ENCODE measurements at places on chromosomes 2 and 18.

DNA sequence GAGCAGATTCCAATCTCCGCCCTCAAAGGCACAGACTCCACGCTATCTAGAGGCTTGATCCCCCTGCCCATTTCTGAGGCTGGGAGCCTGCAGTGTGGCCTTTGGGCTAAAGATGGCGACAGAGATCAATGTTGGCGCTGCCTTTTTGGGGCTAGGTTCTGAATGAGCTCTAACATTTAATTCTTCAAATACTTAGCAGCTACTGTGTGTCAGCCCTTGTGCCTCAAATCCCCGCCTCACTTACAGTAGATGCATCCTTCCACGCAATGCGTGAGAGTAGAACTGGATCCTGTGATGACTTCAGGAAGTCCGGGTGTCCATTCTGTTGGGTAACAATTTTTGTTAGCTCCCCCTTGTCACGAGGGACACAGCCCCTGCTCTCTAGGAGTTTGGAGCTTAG lies 12.4 kb downstream of the IL1F10 start:
- DNase-seq: peak; percentile 12

- no peak for DNase-seq
These were observed 29.2 kb downstream of the MROH2A start for GRCh38 chr2:233807215-233807865.

DNA sequence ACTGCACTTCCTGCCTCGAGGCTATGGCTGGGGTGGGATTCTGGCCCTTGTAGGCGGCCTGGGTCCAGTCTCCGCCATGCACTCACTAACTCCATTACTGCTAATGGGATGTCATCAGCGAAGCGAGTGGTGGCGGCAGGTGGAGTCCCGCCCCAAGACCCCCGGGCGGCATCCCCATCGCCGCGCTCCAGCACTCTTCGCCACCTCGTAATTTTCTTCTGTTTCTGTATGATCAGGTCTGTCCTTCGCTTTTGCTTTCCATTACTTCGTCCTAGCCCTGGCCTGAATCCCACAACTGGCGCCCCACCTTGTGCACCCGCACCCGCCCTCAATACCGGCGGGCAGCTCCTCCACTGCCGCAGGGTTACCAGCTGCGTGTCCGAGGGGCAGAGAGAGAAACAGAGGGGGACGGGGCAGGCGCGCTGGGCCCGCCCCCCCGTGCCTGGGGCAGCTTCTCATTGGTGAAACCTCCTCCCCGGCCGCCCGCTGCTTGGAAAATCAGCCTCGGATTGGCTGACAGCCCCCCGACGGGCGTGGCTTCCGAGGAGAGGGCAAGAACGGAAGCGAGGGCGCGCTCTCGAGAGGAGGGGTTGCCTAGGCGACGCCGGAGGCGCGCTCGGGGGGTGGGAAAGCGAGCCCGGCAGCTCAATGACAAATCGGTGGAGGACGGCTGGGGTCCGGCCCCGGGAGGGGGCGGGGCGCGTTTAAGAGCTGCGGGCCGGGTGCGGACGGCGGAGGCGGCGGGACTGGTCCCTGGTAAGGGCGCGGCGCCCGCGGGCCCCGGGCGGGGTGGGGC lies at the start of gene RALB:
TSS of gene RALB (plus strand) at position 628 of the 796 bp plus-strand sequence. CDS start 25,813 bp downstream, outside the sequence.
- peak; percentile 99 for DNase-seq

GRCh38 chr2:212929116-212929515 lies 222.3 kb downstream of the IKZF2 start:
- DNase-seq: no peak

DNA sequence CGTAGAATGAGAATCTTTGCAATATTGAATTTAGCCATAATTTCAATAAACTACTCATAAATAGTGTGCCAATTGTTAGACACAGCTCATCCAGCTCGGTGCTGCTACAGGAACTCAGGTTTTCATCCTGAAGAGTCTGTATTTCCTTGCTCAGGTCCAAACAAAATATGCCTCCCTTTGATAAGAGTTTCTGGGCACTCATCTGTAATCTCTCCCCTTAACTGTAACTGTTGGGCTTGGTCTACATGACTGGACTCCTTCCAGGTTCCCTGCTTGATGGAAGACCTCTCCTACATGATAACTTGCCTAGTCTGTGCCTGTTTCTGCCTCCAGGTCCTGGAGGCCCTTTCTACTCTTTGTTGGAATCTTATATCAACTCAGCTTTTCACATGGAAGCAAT lies 57.9 kb downstream of the GCA start:
- DNase-seq: no peak

DNA sequence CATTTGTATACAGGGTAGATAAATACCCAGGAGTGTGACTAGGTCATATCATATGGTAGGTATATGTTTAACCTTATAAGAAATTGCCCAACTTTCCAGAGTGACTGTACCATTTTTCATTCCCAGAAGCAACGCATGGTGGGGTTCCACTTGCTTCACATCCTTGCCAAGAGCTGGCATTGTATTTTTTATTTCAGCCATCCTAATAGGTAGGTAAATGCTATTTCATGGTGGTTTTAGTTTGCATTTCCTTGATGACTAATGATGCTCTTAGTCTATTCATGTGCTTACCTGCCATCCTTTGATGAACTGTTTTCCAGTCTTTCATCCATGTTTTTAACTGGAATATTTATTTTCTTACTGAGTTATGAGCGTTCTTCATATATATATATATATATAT lies 51.9 kb downstream of the MAP4K3 start:
- DNase-seq: no peak

DNA sequence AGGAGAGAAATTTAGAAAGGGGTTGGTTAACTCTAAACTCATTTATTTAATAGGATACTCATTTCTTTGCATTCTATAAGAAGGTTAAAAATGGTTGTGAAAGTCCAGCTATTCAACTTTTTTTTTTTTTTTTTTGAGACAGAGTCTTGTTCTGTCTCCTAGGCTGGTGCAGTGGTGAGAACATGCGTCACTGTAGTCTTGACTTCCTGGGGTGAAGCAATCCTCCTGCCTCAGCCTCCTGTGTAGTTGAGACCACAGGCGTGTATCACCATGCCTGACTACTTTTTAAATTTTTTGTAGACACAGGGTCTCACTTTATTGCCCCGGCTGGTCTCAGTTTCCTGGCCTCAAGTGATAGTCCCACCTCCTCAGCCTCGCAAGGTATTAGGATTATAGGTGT lies 11.9 kb downstream of the ELP2 start:
- DNase-seq: no peak

- no peak for DNase-seq
These were observed 35.8 kb downstream of the SCTR start for GRCh38 chr2:119488245-119489214.
